ENCODE measurements at places on chromosomes 2 and 18.

DNA sequence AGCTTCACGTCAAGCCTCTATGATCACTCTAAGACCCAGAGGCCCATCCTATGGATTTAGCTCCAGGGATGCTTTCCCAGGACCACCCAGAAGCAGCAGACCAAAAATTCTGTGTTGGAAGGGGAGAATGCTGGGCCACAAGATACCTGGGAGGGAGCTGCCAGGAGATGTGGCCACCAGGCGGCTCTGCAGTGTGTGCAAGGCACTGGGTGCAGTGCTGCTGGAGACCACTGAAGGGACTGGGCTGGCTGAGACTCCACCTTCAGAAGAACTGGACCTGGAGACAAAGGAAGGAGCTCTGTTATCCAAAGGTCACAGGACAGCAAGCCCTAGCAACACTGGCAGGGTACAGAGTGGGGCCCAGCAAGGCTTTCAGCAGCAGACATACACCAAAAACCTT lies 34.0 kb downstream of the KANSL3 start:
- no peak for DNase-seq

DNA sequence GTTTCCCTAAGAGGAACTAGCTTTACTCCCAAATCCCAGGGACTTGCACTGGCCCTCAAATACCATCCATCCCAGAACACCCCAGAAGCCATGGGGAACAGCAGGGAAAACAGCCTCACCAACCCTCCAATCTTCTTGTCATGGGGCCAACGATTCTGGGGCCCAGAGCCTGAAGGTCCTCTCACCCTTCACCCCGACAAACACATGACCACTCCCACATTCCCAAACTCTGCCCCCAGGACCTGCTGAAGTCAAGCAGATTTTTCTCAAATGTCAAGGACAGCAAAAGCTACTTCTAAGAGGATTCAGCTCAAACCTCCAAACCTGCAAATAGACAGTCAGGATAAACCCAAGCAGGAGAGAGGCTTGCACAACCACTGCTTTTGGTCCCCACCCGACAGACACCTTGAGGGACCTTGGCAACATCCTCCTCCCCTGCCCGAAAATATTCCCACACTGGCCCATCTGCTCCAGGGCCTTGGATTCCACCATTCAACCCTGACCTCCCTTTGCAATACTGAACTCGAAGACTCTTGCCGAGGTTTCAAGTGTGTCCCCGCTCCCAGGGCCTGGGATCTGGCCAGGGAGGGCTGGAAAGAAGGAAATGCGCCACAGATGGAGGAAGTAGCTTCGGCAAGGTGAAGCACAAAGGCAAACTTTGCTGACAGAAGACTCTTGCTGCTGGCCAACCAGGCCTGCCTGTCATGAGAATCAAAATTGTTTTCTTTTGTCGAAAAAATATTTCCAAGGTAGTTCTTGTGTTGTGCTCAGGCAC lies 143.3 kb downstream of the ZFP36L2 start:
- no peak for DNase-seq

DNA sequence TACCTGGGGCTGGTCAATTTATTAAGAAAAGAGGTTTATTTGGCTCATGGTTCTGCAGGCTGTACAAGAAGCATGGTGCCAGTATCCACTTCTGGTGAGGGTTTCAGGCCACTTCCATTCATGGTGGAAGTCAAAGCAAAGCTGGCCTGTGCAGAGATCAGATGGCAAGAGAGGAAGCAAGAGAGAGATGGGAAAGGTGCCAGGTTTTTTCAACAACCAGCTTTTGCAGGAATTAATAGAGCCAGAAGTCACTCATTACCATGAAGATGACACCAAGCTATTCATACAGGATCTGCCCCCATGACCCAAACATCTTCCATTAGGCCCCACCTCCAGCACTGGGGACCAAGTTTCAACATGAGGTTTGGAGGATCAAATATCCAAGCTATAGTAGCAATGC lies 56.8 kb upstream of the ST3GAL5 start:
- no peak for DNase-seq

DNA sequence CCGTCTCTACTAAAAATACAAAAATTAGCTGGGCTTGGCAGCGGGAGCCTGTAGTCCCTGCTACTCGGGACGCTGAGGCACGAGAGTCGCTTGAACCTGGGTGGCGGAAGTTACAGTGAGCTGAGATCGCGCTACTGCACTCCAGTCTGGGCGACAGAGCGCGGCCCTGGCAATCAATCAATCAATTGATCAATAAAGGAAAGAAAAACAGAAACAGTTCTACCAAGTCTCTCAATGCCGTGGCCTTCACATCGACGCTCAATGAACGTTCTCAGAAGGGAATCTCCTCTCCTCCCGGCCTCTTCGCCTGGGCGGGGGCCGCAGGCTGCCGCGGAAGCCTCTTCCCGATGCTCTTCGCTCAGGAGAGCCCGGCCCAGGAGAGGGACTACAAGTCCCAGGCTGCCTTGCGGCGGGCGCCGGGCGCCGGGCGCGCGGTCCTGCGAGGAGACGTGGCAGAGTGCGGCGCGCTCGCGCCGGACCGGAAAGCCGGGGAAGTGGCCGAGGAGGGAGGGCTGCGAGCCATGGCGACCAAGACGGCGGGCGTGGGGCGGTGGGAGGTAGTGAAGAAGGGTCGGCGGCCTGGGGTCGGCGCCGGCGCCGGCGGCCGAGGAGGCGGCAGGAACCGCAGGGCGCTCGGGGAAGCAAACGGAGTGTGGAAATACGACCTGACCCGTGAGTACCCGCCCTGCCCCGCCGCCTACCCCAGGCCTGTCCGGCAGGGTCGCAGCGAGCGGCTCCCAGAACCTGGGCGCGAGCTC lies at the start of gene TMEM214:
TSS of gene TMEM214 (plus strand) at position 471 of the 758 bp plus-strand sequence. CDS start at position 522, 51 bp downstream.
- peak; percentile 76 for DNase-seq

DNA sequence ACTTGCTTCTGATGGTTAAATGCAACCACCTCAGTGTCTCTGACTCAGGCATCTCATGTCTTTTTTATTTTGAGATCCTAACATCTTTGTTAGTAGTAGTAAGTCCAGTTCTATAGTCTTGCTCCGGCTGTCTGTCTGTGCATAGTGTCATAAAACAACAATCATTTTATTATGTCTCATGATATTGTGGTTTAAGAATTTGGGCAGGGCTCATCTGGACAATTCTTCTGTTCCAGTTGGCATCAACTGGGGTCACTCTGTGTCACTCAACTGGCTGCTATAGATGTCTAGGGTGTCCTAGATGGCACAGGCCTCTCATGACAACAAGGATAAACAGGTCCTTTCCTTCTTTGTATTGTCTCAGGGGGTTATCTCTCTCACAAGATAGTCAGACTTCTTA lies 299.6 kb upstream of the ZNF521 start:
- no peak for DNase-seq

DNA sequence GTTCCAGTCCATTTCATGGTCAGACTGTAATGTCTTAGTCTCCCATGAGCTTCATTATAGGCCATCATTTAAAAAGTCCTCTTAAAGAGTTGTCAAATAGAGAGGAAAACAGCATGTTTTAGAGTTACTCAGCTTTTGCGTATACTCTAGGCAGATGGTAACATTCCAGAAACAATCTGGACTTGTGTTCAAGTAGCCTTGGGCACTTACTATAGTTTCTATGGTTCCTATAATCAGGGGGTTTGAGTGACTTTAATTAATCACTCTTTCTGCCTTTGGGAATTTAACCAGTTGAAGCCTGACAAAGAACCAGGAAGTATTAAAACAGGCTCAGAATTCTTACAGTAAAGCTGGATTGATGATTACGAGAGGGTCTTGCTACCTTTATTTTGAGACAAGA lies 42.1 kb upstream of the SCN7A start:
- no peak for DNase-seq

DNA sequence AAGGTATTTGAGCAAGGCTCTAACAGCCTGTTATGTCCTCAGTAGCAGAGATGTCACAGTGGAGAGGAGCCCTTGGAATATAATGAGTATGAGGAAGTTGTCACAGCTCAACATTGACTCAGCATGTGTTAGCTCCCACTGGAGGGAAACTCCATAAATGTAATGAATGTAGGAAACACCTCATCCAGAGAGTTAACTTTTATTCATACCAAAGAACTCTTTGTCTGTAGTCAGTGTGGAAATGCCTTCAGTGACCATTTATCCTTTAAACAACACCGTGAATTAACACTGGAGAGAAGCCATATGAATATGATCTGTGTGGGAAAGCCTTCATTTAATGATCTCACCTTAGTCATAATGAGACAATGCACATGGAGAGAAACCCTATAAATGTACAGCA lies 59.7 kb downstream of the CYP1B1 start:
- DNase-seq = no peak

DNA sequence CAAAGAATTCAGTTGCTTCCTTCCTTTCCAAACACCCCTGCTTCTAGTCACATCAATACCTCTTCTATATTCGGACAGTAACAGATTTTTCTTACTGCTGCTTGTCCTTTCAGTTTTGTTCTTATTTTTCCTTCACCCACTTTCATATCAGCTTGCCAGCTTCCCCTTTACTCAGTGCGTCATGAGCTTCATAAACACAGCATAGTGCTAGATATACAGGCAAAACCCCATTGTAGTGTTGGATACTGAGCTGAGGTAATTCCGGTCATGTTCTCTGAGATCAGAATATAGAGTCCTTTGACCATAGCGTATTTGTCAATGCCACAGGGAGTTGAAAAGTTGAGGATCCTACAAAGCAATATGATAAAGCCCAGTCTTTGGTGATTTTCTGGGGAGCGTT lies 2.4 kb downstream of the FARP2 start:
- DNase-seq = no peak

DNA sequence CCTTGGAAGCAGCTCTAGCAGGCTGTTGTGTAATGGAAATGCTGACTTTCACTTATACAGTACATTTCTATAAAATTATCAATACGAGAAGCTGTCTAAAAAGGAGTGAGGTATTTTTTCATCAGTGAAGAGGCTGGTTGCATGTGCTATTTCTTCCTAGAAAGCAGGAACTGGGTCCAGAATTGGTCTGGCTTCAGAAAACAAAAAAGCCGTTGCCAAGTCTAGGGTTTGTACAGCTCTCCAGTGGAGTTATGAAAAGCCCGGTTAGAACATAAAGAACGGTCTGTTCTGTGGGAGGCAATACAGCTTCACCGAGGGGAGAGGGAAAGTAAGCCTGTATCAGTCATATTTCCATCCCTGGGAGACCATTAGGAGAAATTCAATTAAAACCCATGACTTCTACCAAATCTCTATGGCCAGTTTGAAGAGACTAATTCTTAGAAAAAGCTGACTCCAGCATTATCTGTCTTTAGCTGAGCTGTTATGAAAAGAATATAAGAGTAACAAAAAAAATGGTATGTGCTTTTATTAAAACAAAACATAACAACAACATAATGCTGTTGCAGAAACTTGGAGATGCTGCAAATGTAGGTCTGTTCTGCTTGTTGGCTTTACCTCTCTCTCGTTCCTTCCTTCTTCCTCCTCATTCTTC lies 217.0 kb downstream of the CMPK2 start:
- DNase-seq = no peak

DNA sequence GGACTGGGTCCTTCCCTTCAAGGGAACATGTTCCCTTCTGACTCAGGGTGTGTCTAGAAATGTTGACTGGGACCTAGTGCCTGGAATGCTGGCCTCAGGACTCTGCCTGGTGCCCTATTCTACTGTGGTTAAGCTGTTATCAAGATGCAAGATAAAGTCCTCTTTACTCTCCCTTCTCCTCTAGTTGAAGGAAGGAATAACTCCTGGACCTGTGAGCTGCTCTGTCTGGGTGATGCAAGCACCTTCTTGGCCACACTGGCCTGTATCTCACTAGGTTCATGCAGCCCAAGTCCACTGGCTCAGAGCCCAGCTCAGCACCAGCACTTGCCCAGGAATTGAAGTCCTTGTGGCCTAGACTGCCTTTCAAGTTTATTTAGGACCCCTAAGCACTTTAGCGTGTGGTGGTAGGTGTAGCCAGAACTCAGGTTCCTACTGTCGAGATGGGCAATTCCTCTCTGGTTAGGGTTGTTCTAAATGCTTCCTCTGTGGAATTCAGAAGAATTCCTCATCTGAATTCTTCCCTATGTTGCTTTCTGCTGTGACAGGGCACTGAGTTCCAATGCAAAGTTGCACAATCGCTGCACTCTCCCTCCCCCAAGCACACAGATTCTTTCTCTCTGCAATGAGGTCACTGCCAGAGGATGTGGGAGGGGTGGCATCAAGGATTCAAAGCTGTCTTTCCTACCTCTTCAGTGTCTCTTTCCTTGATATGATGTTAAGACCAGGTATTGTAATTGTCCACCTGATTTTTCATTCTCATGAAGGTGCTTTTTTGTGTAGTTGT lies 54.7 kb downstream of the VWC2L start:
- no peak for DNase-seq

DNA sequence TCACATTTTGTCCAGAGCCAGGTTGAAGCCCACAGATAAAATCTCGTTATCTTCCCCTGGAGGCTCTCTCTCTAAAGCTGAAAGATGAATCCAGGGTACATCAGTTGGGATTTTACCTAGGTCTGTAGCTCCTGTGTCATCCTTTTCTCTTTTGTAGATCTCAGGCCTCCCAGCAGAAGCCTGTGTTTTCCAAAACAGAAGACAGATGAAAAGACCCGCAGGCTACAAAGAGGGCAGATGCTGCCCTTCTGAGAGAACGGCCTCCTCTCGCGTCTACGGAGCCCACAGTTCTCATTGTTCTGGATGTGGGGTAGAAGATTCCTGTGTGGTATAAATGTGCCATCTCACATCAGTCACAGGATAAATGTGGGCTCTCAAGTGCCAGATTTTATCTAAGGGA lies 139.5 kb downstream of the SUCLG1 start:
- DNase-seq = no peak

- DNase-seq = no peak
Measured at GRCh38 chr2:33216508-33217182, 259.8 kb upstream of the RASGRP3 start.

GRCh38 chr18:50410894-50411293 lies 36.0 kb downstream of the SKA1 start:
- DNase-seq = no peak

- no peak for DNase-seq
Measured at GRCh38 chr2:18925296-18925695, 335.9 kb upstream of the NT5C1B start.

DNA sequence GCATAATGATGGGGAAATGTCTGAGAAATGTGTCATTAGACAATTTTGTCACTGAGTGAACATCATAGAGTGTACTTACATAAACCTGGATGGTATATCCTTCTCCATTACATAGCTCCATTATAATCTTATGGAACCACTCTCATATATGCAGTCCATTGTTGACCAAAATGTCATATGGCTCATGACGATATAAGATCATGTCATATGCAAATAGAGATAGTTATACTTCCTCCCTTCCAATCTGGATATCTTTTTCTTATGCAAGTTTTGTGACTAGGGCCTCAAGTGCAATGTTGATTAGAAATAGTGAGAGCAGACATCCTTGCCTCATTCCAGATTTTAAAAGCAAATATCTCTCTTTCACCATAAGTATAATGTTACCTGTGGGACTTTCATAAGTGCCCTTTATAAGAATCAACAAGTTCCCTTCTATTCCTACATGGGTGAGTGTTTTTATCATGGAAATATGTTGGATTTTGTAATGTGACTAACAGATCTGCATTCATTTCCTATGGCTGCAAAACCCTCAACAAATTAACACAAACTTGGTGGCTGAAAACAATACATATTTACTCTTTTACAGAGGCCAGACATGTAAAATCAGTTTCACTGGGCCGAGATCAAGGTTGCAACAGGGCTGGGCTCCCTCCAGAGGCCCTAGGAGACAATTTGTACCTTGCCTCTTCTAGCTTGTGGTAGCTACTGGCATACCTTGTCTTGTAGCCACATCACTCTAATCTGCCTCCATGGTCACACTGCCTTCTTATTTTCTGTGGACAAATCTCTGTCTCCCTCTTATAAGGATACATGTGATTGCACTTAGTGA lies 21.6 kb upstream of the SULT1C4 start:
- no peak for DNase-seq
